ENCODE measurements at places on chromosomes 7 and 10.

DNA sequence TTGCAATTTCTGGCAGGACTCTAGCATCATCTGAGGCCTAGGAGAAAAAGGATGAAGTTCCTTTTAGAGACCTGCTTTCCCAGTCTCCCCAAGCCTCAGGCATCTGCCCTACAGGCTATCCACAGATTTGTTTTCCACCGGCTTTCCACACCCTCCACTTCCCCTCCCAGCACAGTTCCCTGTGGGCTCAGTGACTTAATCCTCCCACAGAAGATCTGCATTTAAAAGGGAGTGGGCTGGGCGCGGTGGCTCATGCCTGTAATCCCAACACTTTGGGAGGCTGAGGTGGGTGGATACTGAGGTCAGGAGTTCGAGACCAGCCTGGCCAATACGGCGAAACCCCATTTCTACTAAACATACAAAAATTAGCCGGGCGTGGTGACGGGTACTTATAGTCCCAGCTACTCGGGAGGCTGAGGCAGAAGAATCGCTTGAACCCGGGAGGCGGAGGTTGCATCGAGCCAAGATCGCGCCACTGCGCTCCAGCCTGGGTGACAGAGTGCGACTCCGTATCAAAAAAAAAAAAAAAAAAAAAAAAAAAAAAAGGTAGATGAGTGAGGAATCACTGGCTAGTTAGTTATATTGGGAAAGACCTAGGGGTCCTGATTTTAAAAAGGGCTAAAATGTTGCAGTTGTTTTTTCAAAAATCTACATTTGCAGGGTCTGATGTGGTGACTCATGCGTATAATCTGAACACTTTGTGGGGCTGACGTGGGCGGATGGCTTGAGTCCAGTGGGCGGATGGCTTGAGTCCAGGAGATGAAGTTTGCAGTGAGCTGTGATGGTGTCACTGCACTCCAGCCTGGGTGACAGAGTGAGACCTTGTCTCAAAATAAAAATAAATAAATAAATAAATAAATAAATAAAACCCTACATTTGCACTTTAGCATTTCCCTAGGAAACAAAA lies 119.5 kb downstream of the BAMBI start:
- DNase-seq: peak; percentile 24

GRCh38 chr10:102534333-102534732 lies 30.6 kb downstream of the SUFU start:
- DNase-seq: no peak

- DNase-seq: no peak
These were observed 243.3 kb upstream of the CDC14C start for GRCh38 chr7:48681006-48681405.

DNA sequence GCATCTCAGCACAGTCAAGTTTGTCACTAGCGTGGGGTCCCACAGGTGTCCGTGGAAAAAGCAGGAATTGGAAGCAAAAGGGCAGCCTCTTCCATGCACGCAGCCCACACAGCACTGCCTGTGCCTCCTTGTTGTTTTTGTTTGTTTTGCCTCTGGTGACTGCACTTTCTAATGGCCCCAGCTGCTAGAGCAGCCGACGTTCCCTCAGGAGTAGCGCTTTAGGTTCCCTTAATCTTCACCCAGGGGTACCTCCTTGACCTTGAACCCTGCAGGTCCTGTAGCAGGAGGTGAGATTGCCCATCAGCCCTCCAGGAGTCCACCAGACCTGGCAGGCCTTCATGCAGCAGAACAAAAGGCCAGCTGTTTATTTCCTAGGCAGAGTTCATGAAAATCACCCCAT lies 210.1 kb downstream of the CACNB2 start:
- DNase-seq: no peak

GRCh38 chr10:92149261-92149660 lies 141.6 kb downstream of the CPEB3 start:
- DNase-seq: peak; percentile 51

GRCh38 chr10:122091722-122092121 lies 102.8 kb downstream of the TACC2 start:
- no peak for DNase-seq

DNA sequence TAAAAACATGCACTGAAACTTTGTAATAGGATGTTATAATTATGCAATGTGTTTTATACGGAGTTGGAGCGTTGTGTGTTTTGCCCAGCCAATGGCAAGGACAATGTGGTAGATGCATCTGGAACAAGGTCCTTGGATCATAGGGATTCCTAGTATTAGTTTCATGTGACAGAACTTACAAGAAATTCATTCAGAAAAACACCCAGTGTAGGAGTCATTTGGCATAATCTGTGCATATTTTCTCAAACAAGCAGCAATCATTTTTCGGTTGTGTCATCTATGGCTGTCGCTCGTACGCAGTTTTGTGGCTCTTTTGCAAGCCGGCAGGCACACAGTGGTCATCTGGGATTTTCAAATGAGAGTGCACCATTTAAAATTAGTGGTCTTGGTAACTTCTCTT lies 19.8 kb downstream of the CREB5 start:
- peak; percentile 37 for DNase-seq

DNA sequence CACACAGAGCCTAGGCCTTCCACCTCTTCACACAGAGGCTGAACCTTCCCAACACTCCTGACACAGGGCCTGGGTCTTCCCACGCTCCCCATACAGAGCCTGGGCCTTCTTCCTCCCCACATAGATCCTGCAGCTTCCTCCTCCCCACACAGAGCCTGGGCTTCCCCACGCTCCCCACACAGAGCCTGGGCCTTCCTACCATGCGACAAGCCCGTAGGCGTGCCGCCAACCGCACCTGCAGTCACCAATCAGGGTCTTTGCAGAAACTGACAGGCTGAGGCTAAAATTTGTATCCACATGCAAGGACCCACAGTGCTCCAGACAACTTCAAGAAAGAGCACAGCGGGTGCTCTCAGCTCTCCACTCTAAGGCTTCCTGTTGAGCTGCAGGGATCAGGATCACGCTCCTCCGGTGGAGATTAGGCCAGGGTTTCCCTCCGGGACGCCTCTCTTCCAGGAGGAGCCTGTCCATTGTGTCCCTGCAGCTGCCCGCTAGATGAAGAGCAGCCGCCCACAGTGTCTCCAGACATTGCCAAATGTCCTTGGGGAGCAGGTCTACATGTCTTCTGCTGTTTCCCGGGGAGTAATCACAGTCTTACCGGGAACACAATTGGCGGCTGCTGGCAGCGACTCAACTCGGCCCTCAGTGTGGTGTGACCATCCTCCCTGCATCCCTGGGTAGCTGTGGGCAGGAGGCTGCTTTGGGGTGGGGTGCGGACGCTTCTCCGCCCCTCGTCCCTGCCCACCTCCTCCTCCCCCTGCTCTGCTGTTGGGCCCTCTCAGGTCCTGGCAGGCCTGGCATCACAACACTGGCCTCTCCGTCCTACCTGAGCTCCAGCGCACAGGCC lies 9.7 kb downstream of the CFAP46 start:
- no peak for DNase-seq

GRCh38 chr7:122544463-122544862 lies 154.5 kb downstream of the RNF133 start:
- DNase-seq: peak; percentile 54

GRCh38 chr10:103829838-103830465 lies 25.4 kb downstream of the SH3PXD2A start:
- no peak for DNase-seq

DNA sequence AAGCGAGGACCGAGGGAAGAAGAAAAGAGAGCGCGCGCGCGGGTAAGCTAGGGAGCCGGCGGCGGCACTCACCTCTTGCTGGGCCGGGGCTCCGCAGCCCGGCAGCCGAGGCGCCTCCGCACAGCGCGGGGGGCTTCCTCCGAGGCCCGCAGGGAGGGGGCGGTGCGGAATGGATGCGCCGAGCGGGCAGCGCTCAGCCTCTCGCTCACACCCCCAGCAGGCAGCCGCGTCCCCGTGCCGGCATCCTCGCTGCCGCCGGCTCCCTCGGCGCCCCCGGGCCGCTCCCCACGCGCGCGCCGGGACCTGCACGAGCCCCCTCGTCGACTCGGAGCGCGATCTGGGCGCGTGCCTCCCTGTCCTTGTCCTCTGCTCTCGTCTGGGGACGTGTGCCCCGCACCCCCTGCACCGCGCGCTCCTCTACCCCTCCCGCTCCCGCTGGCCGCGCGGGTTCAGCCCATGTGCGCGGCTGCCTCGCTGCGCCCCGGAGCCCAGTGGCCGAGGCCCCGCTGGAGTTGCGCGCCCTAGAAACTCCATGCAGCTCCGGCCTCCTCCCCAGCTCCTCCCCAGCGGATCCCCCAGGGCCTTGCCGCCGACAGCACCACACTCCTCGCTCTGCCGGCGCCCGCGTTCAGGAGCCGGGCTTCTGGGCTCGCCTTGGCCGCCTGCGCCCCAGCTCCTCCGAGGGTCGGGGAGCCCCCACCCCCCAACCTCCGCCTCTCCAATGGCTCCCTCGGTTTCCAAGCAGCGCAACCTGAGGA lies 75.3 kb downstream of the CALN1 start:
- DNase-seq: peak; percentile 4

Data from muscle of leg (tissue), 16 donors.